ENCODE measurements at places on chromosomes 1 and 21. TPM values are rescaled to one million over a fixed set of nuclear protein-coding genes. Genes with fewer than 3 reads are reported as not detected.

- no peak for DNase-seq
Measured at GRCh38 chr1:59169703-59170102, 127.2 kb upstream of the FGGY start.

DNA sequence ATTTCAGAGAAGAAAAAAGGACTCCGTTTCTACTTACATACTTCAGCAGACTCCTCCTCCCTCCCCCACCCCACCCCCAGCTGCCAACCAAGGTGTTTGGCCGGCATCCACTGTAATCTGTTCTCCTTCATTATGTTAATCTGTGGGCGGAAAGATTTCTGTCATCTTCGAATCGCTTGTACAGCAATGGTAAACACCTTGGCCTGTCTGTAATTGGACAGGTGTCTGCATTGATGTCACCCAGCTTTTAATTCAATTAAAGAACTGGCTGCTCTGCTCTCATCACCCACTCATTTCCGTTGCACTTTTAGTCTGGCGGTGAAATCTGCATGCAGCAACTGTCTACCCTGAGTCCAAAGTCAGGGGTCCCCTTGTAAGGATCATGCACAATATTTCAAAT, 368.6 kb downstream of the USH2A start:
- DNase-seq: no peak

- DNase-seq: no peak
Measured at GRCh38 chr1:7574121-7575040, 196.7 kb upstream of the VAMP3 start.

DNA sequence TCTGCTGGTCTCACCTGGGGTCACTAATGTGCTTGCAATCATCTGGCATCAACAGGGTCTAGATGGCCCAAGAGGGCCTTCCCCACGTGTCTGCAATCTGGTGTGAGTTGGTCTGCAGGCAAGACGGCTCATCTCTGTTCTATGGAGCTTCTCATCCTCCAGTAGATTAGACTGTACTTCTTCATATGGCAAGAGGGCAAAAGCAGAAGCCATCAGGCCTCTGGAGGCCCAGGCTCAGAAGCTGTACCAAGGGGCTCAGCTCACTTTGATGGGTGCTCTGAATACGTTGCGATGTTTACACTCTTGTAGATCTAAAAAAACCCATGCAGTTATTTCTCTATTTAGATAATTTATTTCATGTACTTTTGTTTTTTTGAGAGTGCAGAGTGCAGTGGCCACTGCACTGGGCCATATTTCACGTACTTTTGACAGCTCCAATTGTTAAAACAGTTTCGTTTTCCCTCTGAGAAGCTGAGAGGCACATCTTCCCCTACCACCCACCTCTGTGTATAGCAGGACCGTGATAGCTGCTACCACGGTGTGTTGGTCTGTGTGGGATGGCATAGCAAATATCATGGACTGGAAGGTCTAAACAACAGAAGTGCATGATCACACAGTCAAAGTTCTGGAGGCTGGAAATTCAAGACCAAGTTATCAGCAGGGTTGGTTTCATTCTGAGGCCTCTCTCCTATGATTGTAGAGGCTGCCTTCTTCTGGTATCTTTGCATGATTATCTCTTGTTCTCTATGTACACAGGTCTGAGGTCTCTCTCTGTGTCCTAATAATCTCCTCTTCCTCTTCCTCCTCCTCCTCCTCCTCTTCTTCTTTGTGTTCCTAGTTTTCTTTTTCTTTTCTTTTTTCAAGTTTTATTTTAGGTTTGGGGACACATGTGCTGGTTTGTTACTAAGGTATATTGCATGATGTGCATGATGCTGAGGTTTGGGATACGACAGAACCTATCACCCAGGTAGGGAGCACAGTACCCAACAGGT, 17.0 kb downstream of the CITED4 start:
- DNase-seq: no peak

- no peak for DNase-seq
Measured at GRCh38 chr1:49225464-49225863, 448.8 kb upstream of the BEND5 start.

GRCh38 chr1:178048426-178048825, 45.5 kb upstream of the RASAL2 start:
- DNase-seq: no peak

DNA sequence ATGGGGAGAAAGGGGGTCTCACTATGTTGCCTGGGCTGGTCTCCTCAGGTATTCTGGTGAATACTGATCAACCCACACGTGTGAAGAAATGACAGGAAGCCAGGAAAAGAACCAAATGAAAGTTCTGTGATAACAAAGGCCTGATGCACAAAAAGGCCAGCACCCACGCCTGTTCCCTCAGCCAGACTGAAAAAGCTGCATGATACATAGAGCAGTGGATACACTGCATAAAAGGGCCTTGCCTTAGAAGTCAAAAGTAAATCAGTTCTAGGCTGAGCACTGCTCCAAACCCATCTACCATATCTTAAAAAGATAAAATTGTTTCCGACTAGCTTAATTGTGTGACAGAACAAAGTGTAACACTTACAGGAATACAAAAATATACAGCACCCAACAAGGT, 36.9 kb upstream of the PSMG1 start:
- DNase-seq: no peak

ADAMTS5 gene
- not detected for polyA plus RNA-seq

LENEP gene
- not detected for polyA plus RNA-seq

TCHH gene
- polyA plus RNA-seq: 0.07 TPM

SYCP1 gene
- polyA plus RNA-seq: not detected

RGSL1 gene
- polyA plus RNA-seq: not detected
